ENCODE measurements at places on chromosomes 12 and 14.

- no peak for DNase-seq
Measured at GRCh38 chr14:69672356-69672755, 61.0 kb downstream of the SUSD6 start.

GRCh38 chr14:37894463-37894862 is 299.0 kb downstream of the TTC6 start:
- no peak for DNase-seq

DNA sequence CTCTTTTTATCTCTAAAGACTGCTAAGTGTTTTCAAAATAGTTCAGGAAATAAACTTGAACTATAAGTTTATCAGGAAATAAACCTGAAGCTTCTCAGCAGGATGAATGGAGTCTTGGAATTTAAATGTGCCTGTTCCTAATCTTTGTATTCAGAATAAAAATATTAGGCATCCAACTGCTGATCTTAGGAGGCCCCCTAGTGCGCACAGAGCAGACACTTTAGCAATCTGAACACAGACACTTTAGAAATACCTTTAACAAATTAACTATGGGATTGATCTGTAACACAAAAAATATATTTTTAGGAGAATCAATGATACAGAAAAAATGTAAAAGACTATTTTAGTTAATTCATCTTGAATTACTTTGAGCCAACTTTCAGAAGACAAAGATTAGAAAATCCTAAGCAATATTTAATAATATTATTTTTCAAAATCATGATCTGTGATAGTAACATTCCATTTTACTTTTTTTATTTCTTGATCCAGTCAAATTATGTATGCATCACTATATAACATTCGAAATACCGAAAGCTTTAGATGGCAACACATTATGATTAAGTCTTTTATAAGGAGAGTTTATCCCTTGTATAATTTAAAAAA is 80.9 kb downstream of the SLC41A2 start:
- DNase-seq = no peak

DNA sequence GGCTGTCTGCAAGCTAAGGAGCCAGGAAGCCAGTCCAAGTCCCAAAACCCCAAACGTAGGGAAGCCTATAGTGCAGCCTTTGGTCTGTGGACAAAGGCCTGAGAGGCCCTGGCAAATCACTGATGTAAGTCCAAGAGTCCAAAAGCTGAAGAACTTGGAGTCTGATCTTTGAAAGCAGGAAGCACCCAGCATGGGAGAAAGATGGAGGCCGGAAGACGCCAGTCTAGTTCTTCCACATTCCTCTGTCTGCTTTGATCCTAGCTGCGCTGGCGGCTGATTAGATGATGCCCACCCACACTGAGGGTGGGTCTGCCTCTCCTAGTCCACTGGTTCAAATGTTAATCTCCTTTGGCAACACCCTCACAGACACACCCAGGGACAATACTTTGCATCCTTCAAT is 58.5 kb downstream of the CAPS2 start:
- DNase-seq = no peak

- DNase-seq = no peak
Measured at GRCh38 chr12:14153803-14154202, 172.4 kb upstream of the GRIN2B start.

GRCh38 chr14:32009976-32010581 is 67.0 kb upstream of the ARHGAP5 start:
- peak; percentile 75 for DNase-seq

DNA sequence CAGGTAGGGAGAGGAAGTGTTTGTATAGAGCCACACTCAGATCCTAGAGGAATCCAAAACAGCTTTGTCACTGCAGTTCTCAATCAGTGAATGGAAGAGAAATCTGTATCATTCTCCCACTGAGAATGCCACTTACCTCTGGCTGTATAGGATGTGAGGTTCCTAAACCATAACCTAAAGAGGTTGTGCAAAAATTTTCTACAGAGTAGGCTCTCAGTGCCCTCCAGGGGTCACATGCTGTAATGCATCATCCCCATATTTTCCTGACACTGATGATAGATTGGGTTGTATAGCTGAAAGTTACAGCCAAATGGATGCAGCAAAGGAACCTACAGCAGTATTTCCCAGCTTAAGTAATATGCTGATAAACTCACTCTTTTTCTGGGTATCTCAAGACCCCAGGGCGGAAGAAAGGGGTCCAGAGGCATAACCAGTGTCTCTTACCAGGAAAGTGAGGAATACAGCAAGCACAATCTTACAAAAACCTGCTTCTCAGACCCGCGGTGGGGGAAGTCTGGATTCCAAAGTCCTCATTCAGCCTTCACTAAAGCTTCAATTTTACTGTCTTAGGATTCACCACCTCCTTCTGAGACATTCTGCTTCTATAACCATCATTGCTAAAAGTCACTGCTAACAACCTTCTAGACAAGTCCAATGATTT is 3.8 kb downstream of the BCDIN3D start:
- DNase-seq = peak; percentile 70

- DNase-seq = peak; percentile 45
Measured at GRCh38 chr14:100774164-100774537, 47.5 kb downstream of the DLK1 start.

GRCh38 chr12:49533331-49533730 is 5.5 kb upstream of the KCNH3 start:
- DNase-seq = peak; percentile 51

DNA sequence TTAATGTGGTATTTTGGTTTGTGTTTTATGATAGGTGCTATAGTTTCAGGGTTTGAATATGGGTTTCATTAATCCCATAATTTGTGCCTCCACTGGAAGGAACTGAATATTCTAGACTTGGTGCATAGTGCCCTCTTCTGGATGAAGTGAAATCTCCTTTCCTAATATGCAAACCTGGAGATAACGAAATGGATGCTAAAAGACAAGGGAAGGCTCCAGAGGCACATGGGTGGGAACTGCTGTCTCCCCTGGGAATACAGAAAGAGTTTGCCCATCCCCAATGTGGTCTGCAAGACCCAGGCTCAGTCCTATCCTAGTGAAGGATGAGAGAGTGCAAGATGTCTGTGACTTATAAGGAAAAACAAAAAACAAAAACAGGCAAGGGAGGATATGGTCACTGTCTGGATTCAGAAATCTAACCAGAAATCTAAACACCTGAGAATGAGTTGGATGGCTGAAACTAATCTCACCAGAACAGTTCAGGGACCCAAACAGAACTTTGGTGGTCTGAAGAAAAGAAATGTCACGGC is 142.3 kb upstream of the TMPO start:
- DNase-seq = no peak

Data from islet precursor cell (in vitro differentiated cells).